Liver (tissue), 10 donors: ENCODE measurements at places on chromosomes 13 and 19.

DNA sequence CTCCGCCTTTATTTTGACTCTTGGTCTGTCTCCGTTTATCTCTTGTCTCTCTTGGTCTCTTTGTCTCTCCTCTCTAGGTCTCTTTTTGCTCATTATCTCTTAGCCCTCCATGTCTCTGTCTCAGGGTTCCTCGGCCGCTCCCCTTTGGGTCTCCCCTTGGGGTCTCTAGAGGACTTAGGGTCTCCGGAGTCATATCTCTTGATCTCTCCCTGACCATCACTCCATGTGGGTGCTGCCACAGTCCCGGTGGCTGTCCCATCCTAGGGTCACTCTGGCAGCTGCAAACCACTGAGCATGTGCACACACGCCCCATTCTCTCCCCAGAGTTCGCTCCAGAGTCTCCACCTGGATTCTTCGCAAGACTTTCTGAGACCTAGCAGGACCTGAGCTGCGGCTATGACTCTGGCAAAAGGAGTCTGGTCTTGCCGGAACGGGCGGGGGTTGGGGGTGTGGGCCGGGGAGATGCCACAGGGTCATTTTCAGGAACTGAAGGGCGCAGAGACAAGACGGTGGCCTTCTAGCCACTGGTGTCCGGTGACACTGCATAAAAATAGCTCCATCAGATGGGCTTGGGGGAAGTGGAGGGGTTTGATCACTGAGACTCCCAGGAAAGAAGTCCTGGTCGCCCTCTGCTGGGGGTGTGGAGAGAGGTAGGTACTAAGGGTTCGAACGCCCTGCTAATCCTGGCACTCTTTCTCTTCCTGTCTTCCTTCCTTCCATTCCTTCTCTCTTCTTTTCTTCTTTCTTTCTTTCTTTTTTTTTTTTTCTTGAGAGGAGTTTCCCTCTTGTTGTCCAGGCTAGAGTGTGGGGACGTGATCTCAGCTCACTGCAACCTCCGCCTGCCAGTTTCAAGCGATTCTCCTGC lies 1.2 kb upstream of the KCNA7 start:
- DNase-seq, result no peak

- DNase-seq, result no peak
Measured at GRCh38 chr13:44433863-44434765, 60.5 kb downstream of the SERP2 start.

DNA sequence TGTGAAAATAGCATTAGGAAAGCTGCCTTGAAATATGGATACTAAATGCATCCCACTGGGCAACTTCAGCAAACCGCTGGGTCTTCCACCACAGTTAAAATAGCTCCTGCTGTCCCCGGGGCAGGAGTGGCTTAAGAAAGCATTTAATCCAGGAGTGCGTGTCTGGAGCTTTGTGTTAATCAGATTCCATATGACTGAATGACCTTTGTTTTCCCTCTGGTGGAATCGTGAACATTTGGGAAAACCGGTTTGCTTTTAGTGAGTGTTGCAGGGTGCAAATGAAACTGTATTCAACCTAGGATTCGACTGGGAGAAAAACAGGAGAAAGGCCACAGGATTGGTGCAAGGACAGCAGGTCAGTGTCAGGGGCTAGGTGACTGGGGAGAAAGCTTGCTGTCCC lies 237.6 kb upstream of the MAB21L1 start:
- DNase-seq, result no peak

DNA sequence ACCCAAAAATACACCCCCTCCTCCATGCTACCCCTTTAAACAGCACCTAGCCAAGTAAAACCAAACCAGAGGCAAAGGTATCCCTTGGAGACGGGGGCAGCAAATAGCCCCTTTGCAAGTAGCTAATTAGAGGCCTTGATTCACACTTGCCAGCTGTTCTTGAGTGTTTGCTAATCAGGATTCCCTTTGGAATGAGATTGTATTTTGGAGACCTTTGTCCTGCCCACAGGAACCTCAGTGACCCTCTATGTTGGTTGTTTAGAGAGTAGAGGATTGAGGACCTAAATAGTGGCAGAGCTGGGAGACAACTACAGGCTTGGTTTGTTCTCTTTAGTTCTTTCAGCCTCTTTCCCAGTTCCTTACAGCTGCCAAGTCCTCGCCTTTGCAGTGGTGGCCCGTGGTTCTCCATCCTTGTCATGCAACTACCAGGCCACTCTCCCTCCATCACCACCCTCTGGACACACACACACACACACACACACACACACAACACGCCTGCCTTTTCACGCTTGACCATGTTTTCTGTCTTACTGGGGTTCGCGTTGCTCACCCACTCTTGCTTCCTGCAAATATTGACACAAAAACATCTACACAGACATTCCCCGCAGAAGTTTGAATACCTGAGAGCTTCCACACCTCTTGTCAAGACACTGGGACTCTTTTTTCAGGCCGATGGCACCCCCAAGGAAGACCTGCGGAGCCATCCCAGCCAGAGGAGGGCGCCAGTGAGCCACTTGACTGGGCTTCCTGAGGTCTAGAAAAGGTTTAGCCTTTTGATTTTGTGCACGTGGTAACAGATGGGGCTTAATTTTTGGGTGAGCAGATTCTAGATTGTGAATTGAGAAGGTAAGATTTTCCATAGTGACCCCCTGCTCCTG lies 80.0 kb upstream of the GPR183 start:
- peak; percentile 61 for DNase-seq

DNA sequence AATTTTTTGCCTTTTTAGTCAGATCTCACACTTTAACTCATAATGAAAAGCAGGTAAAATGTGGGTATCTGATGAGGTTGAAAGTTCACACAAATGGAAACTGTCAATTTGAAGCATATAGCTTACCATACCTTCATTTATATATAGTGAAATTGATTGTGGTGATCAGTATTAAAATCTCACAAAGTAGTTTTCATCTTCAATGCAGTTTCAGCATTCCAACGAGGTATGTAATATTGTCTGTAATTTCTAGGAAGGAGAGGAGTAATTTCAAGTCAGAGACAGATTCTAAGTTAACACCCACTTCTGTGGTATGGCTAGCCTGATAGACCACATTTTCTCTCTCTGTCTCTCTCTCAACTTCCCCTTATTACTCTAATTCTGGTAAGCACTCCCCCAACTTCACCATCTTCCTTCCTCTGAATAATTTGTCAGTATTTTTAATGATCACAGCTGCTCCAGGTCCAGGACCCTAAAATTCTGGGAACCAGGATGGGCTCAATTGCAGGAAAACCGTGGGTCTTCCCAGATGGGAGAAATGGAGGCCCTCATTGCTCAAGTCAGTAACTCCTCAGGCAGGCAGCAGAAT lies 455.7 kb downstream of the FGF9 start:
- DNase-seq, result no peak

DNA sequence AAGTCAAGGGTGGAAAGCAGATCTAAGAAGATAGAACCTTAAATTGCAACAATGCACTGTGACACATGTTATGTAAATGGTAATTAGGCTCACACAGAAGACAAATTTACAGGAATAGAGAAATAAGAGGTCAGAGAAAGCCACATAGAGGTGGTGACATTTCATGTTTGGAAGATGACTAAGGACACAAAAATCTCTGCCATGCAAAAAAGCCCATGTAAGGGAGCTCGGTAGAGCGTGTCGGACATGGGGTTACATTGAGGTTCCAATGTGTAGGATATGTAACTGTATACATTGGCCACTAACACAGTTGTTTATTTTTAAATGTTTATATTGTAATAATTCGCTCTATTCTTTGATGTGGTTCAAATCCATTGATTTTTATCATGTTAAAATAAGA lies 33.7 kb downstream of the SUGT1 start:
- no peak for DNase-seq

DNA sequence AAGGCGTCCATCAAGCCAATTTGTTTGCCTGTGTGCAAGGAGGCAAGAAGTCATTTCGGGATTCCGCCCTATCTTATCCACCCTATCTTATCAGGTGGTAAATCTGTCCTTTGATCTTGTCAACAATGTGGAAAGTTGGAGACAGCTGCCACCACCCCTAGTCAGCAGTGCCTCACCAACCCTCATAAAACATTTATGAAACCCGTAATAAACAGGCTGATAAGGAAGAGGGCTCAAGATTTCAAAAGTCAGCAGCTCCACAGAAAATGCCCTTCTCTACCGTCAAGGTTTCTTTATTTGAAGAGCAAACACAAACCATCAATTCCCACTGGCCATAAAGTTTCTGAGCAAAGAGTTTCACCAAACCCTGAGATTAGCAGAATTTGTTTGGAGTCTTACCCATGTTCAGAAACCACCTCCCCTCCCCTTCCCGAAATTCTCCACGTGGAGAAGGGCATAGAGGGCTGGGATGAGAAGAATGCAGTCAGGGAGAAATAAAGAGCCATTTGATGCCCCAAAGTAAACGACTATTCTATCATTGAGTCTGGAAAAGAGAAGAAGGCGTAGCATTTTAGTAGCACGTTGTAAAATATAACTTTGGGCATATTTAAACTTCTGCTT lies 196.0 kb upstream of the GPR12 start:
- no peak for DNase-seq

- peak; percentile 97 for DNase-seq
Measured at GRCh38 chr19:6730153-6730804, 7.1 kb downstream of the GPR108 start.

DNA sequence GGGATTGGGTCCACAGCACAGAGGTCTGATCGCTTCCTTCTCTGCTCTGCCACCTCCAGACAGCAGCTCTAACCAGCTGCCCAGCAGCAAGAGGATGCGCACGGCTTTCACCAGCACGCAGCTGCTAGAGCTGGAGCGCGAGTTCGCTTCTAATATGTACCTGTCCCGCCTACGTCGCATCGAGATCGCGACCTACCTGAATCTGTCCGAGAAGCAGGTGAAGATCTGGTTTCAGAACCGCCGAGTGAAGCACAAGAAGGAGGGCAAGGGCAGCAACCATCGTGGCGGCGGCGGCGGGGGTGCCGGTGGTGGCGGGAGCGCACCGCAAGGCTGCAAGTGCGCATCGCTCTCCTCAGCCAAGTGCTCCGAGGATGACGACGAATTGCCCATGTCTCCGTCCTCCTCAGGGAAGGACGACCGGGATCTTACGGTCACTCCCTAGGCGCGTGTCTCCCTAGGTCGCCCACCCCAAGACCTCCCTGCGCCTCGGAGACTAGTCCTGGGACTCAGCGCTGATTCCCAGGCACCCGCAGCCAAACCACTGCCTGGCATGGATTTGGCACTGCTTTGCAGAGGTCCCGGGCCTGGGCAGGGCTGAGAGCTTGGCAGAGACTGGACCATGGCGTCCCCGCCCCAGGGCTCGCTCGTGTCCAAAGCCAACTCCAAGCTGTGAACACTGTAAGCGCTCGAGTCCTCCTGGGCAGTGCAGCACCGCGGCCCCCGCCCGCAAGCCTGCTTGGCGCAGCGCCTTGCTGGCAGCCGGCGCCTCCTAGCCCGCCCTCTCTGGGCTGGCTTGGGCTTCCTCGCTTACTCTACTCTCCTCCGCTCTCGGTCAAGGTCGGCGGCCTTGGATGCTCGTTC lies 1.5 kb downstream of the GSX1 start:
- no peak for DNase-seq

- no peak for DNase-seq
Measured at GRCh38 chr13:110581506-110582185, 20.1 kb upstream of the RAB20 start.

- no peak for DNase-seq
Measured at GRCh38 chr19:35462476-35462953, 14.5 kb downstream of the FFAR2 start.

DNA sequence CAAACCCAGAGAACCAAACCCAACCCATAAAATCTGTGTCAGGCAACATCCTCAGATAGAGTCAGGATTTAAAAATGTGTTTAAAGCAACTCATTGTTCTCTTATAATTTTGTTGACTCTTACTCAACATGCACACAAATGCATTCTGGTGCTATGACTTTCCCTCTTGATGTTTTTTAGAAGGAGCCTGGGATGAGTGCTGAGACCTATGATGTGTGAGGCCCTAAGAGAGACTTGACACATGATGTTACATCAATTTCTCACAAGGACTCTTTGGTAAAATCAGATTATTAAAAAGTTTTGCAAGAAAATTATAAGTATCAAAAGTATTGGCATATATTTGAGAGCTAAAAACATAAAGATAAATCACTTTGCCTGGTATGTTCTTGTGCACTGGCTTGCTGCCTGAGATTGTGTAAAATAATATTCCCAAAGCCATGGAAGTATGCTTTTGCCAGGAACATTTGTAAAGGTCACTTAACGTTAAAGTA lies 173.9 kb downstream of the DCLK1 start:
- no peak for DNase-seq

DNA sequence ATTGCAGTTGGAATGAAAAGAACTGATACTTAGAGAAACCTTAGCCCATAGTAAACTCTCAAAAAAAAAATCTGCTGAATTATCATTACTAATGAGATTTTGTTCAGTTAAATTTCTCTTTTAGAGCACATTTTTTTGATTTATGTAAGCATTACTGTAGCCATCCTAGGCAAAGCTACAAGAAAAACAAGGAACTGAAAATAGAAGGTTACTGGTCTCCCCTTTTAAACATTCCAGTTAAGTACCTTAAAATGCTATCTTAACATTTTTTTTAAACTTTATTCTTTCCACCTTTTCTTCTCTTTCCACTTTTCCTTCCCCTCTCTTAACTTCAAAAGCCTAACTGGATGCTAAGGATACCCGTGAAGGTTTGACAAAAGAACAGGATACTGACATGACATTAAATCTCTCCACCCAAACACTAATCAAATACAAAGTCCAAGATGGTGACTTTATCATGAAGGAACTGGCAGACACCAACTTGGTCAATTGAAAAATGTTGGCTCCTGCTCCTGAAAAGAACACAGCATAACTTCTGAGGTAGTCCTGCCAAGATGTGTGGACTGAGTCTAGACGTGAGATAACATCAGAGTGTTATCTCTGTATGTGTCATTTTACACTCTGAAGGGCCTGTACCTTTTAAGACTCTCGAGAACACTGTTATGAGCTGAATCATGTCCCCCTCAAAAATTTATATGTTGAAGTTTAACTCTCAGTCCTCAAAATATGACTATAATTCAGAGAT lies 29.5 kb upstream of the SACS start:
- DNase-seq, result no peak

DNA sequence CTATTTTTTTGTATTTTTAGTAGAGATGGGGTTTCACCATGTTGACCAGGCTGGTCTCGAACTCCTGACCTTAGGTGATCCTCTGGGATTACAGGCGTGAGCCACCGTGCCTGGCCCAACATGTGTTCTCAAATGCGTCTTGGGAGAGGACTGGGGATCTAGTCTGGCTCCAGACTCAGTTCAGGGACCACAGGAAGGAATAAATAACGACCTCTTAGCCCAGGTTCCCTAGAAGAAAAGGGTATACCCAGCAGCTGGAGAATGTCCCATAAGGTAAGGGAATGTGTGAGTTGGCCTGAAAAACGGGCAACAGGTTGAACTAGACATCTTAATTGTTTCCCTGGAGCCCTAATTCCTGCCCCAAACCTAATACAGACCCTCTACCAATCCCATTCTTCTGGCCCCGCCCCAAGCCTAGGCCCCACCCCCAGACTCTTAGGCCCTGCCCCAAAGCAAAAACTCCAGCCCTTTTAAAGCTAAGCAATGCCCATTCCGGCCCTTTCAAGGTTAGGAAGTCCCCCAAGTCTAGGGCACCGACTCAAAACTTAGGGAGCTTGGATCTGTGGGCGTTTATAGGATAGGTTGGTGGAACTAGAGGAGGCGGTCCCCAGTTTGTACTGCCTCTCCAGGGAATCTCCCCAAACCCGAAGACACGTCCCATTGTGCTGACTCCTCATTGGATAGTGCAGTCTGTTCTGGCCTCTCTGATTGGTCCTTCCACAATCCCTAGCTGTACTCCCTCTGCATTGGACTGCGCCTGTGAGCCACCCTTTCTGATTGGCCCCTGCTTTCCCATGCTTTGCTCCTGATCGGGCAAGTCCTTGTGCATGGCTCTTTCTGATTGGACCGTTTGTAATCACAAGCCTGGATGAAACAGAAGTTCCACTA lies 5.4 kb upstream of the LRFN1 start:
- DNase-seq, result no peak

GRCh38 chr13:76860706-76861105 lies 25.5 kb downstream of the KCTD12 start:
- no peak for DNase-seq
